ENCODE measurements at places on chromosomes 1 and 21. TPM values are rescaled to one million over a fixed set of nuclear protein-coding genes. Genes with fewer than 3 reads are reported as not detected.

DNA sequence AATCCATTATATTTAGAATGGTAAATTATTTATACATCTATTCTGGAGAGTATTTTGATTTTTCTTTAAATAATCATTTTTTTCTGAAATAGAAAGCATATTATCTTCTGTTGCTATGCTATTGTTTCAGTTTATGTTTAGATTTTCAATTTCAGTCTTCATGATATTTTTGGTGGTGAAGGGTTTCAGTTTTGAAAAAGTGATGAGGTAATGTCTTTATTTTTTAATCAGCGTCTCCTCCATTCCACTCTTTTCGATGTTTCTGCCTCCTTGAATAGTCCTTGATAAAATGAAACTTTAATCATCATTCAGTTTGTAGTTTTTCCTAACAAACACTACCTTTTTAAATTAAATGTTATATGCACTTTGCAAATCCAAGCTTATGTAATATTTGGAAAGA lies 428.6 kb downstream of the PTPRC start:
- no peak for DNase-seq

GRCh38 chr1:12556957-12557935 lies 60.8 kb downstream of the DHRS3 start:
- DNase-seq = peak; percentile 15

- DNase-seq = no peak
Observed at GRCh38 chr1:154384650-154385489, 20.3 kb upstream of the IL6R start.

DNA sequence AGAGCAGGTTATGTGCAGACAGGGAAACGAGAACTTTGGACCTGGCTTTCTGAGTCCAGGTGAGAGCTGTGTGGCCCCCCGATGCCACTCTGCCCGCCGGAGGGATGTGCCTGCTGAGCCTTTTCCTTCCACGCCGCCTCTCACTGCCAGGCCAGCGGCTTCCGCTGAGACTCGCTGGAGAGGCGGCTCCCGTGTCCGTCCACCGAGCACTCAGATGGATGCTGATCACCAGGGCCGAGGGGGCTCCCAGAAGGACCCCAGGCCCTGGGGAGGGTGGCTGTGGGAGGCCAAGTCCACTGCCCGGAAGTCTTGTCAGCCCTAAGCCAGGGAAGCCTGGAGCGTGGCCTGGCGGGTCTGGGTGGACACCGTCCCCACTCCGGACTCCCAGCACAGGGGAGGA lies 16.5 kb downstream of the CSTB start:
- no peak for DNase-seq

- DNase-seq = peak; percentile 4
Observed at GRCh38 chr1:226627924-226628611, 79.5 kb downstream of the STUM start.

DNA sequence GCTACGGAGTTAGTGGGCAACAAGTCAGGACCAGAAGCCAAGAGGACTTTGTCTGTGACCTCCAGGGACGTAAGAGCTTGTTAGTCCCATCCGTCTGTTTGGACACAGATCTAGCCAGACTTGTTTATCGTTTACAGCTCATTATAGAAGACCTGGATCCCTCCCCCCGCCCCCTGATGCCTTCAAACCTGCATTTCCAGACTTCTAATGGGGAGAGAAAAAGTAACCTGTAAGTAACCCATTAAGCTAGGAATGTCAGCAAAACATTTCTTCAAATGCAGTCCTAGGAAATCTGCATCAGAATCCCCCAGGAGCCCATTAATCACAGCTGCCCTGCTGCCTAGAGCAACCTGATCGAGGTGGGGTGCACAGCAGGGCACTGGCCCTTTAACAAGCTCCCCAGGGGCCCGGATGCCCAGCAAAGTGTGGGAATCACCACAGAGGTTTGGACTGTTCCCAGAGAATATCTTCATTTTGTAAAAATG lies 1.4 kb upstream of the MAD2L2 start:
- DNase-seq = peak; percentile 84

DNA sequence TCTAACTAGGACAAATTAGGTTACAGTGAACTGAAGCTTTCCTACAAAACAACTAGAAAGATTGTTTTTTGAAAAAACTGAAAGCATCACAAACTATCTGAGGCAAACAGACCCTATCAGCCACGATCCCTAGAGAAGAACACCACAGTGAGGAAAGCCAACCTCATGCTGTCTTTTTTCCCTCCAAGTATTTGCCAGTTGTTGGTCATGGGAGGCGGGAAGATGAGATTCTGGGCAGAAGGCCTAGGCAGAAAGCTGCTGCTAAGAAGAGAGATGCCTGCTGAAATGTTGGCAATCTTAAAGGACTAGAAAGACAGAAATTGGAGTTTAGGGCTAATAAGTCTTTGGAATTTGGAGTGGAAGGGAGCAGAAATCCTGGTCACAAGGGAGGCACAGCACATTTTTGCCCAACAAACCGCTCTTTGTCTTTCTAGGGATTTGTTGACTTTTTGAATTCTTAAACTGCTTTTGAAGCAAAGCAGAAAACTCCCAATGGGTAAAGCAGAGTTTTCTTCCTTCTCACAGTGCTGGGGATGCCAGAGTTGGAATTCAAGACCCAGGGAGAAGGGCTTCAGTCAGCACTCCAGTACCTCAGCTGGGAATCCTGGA lies 83.9 kb downstream of the MT1HL1 start:
- DNase-seq = no peak

DNA sequence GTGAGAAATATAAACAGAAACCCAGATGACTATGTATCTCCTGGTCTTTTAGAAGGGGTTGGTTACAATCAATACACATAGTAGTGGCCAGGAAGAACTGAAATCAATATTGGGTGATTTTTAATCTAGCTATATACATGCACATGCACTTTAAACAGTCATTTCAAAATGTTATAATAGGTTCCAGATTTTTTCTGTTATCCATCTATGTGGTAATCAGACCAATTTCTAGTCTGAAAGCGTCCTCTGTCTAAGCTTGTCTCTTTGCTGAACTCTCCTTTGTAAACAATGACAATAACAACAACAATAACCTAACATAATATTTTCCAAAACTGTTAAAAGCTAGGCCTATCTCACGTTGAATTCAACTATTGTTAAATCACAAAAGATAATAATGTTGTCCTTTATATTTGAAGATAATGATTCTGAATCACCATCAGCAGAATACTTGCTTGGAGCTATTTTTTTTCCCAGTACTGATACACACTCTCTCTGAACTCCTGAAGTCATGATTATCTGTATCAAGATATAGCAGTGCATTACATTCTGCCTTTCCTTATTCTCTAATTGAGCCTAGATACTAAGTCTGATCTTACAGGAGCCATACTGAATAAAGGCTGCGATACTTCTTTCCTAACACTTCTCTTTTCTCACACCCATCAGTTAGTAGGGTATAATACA lies 496.8 kb upstream of the ZRANB2 start:
- no peak for DNase-seq

DNA sequence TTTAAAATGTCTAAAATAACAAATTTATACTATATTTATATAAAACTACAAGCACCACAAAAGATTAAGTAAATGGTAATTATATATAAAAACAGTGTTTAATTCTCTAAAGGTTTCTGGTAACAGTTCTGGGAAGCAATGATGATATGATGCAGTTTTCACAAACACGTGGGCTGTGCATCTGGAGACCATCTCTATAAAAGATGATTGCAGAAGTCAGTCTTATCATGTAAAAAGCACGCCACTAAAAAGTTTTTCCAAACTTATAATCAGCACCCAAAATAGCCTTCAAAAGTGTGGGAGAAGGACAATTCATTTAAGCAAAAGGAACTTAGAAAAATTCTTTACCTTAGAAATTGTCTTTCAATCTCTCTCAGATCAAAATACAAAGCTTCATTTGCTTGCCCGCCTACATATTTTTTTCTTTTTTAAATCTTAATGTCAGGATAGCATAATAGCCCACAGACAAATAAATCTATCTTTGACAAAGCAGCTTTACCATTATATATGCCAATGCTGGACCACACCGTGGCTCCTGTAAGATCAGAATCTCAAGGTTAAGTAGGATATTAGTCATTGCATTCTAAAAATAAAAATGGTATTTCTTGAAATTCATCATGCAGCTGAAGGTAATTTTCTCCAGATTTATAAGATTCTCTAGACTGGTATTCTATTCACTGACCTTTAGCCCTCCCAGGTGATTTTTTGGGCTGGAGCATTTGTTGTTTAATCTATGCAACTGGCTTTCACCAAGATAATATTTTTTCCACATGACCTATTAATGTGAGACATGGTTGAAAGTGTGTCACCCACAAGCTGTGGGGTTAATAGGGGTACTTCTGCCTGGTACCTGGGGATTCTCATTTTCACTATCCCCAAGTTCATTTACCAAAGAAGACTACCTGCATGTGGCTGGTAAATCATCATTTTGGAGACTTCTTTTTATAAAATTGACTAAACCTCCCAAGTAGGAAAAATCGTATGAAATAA lies 189.6 kb upstream of the ST6GALNAC5 start:
- no peak for DNase-seq

ROR1 gene
- 94.3 TPM for total RNA-seq
